ENCODE measurements at places on chromosomes 3 and 15.

GRCh38 chr3:124202754-124203153, 210.8 kb upstream of the ROPN1 start:
- DNase-seq, result no peak

- no peak for DNase-seq
These were observed 26.8 kb upstream of the CSTA start for GRCh38 chr3:122298239-122298638.

DNA sequence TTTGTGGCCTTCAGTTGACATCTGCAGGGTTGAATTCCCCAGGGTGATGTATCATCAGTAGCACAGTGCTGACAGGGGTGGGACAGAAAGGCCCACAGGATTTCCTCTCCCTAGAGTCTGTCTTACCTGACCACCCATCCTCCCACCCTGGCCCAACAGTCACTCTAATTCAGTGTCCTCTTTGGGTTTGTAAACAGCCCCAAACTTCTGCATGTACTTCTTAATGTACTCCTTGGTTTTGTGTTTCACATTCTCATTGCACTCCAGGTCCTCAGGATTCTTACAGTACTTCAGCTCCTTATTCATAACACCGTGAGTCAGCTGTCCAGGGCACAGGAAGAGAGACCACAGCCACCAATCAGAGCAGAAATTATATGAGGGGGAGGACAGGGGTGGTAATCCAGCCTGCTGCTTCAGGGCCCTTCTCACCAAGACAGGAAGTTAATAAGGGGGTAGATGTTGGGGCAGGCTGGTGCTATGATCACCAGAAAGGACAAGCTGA, 37.5 kb downstream of the NBEAL2 start:
- no peak for DNase-seq

- DNase-seq, result no peak
These were observed 4.3 kb downstream of the ITIH1 start for GRCh38 chr3:52781741-52782140.

DNA sequence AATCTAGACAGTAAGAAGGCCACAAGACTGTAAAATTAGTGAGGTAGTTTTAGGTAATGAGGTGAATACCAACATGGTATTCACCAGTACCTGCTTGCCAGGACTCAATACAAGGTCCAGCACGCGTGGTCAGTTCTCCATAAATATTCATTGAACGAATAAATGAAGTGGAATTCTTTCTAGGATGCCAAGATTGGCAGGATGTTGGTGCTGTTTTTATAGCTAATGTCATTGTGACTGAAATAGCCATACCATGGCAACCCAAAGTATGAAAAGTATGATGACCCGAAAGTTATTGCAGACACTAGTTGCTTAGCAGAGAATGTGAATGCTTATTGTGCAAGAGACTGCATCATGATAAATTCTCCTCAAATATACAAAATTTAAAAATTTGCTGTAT, 307.2 kb downstream of the KCNH8 start:
- DNase-seq, result no peak

DNA sequence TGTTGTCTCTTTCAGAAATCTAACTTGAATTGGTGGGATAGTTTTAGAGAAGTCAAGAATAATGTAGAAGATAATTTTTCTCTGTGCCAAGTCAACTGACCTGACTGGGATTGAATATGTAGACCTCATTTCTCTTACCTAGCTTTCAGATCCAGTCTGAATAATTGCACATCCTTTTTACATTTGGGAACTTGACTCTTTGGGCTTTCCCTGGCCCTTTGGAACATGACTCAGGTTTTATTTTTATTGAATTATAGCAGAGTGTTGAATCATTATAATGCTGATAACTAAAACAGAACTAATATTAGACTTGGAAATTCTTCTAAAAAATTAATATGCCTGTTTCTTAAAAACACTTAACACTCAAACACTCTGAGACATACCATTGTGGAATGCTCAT, 76.5 kb downstream of the PFN2 start:
- DNase-seq, result no peak

DNA sequence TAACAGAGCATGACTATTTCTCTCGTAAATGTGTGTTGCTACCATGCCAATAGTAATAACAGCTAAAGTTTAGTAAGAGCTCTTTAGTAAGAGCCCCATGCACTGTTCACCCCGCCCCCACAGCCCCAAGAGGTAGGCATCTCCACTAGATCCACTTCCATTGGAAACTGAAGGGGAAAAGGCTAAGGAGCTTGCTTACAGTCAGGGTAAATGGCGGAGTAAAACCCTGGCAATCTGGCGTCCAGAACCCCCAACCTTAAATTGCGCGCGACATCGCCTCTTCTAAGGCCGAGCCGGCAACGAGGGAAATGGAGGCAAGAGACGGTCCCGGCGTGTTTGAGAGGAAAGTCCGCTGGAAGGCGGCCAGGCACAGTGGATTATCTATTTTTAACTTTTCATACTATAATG, 654 bp upstream of the C3orf38 start:
- peak; percentile 67 for DNase-seq

DNA sequence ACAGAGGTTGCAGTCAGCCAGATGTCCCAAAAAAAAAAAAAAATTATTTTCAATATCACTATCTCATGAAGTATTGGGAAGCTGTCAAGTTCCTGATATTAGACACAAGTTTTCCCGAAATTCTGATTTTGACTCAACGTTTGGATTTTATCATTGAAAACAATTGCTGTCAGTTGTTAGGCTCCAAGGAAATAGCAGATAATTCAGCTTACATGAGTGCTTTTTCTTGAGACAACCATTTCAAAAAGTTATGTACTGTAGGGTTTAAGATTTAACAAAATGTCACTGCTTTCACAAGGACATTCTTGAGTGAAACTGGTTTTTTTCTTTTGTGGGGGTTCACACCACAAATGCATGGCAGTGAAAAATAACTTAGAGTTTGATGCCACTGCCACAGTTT, 9.3 kb upstream of the SETD5 start:
- DNase-seq, result no peak

GRCh38 chr3:36597422-36597821, 166.9 kb downstream of the DCLK3 start:
- DNase-seq, result no peak

DNA sequence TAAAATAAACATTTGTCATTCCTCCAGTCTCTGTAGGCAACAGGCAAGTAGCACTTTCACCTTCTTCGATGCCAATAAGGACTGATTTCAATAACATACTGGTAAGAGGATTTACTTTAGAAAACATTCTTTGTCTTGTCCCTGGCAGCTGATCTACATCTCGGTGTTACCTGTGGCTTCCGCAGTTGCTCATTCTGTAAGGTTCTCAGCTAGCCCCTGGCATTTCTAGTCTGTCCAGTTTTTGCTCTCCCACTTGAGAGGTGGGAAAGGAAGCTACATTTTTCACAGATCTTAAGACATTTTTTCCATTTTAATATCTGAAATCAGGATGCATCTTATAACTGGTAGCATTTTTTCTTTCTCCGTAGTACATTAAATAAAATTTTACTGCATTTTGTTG, 19.7 kb upstream of the MAP6D1 start:
- DNase-seq, result no peak

DNA sequence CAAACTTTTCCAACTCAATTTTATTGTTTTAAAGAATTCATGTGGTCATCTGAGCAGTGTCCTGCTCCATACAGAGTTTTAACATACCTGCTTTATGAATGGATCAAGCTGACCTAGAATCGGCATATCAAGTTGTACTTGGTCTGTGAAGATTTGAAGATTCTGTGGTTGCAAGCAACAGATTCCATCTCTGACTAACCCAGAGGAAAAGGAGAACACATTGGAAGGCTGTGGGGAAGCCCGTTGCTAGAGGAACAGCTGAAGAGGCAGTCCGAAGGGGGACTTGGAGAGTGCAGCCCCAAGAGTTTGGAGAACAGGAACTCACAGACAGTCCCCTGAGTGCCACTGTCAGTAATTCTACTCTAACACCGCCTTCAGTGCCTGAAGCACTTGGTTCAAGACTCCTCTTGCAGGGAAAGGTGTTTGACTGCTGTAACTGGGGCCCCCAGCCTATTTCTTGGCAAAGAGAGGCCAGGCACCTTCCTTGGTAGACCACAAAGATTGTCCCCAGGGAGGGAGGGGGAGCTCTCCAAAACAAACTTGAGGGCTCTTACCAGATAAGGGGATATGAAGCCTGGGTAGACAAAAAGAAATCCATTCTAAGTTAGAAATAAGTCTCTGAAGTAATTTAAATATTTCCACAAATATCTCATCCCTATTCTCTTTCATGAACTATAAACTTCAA, 88.8 kb downstream of the LARS2 start:
- no peak for DNase-seq

GRCh38 chr15:72797834-72798233, 14.3 kb upstream of the ADPGK start:
- no peak for DNase-seq

GRCh38 chr3:60954048-60954447, 297.2 kb downstream of the FHIT start:
- no peak for DNase-seq

DNA sequence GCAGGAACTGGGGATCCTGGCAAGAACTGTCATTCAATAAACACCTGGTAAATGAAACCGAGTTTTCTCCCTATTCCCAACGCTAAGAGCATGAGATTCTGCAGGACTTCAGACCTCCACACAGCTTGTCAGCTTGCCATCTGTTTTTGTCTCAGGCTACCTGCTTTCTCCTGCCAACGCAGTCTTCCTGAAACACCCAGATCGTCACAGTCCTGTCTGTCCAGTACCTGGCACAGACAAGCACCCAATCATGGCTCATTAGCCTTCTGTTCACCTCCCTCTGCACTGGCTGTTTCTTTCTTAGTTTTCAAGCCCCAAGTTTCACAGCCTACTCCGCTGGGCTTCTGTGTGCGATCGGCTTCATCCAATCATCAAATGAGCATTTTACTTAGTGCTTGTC, 5.0 kb downstream of the SLC12A8 start:
- DNase-seq, result no peak

DNA sequence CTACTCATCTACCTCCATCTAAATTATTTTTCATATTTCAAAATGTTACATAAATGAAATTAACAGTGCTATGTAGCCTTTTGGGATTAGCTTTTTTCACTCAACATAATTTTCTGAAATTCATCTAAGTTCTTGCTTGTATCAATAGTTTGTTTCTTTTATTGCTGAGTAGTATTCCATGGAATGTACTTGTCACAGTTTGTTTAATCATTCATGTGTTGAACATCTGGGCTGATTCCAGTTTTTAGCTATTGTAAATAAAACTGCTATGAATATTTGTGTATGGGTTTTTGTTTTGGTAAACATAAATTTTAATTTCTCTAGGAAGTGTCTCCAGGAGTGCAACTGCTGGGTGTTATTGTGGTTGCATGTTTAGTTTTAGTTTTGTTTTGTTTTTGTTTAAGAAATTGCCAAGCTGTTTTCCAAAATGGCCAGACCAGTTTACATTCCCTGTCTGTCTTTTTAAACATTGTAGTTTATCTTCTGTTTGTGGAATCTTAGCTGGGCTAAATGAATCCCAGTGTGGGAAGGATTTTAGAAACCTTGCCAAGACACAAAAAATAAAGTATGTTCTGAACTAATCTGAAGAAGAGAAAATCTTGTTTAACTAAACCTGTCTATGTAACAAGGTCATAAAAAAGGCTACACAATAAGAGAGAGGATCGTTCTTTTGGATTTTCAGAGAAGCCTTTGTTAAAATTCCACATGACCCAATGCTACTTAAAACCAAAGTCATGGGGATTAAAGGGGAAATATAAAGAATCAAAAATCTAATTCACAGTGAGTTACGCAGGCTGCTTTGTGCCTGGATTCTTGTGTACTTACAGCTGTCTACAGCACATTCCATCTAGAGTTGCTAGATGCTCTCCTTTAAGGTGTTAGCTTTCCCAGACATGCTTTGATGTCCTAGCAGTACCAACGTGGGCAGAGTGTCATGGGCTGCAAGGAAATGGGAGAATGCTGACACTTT, 129.2 kb upstream of the SUCLG2 start:
- DNase-seq, result no peak

DNA sequence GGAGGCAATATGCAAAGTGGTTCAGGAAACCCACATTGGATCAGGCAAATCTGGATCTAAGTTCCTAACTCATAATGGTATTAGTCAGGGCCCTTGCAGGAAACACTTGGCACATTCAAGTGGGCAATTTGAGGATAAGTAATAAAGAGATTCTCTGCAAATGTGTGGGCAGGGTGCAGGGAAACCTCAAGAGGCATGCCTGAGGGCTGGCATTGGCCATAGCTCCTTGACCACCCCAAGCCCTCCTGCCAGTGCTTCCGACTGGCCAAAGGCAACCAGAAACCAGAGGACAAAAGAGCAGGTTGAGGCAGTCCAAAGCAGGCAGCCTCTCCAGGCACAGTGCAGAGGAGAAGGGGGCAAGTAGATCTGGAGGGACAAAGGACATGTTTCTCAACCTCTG, 130.8 kb upstream of the SNTN start:
- no peak for DNase-seq

DNA sequence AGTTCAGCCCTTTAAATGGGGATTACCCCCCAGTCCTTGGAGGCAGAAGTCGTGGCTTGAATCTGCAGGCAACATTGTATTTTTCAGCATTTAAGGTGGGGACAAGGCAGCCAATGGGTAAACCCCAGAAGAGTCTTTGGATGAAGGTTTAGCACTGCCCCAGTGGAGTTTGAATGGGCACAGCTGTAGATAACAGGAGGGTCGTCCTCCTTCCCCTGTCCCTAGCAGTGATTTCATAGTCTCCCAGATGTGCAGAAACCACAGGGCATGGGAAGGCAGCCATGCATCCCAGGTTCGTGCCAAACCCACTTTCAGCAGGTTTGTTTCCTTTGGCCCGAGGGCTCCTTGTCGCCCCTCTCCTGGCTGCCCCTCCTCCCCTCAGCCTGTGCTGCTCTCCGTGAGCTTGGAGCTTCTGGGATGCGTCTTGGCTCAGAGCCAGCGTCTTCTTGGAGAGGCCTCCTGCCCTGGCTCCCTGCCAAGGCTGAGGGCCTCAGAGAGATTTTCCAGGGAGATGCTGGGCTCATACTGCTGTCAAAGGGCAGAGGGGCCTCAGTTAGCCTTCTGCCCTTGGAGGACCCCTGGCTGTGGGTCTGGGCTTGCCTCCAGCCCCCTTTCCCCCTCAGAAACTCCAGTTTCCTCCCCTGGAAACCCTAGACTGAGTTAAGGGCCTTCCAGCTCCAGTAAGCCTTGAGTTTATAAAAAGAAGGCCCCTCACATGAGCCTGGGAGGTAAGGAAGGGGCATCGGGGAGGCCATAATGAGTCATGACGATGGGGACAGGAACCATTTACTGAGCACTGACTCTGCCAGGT, 48.9 kb upstream of the POLG start:
- DNase-seq, result peak; percentile 76

DNA sequence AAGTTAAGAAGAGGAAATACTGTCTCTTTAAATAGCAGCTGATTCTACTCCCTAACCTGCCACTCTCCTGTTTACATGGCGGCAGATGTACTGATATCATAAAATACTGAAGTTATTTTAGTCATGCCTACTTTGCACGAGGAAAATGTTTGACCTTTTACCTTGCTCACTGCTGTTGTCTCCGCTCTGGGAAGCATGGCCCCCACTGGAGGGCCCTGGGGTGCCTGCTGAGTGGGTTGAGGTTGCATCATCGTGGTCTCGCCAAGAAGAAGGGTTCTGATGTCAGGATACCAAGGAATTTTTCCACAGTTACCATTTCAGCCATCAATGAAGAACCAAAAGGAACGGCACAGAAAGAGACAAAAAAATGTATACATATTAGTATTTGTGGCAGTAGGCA, 16.7 kb downstream of the MEIS2 start:
- no peak for DNase-seq
